ENCODE measurements at places on chromosomes 16 and 17.
A peak's percentile ranks its signal among the peaks of the same experiment; 100 is the strongest.

DNA sequence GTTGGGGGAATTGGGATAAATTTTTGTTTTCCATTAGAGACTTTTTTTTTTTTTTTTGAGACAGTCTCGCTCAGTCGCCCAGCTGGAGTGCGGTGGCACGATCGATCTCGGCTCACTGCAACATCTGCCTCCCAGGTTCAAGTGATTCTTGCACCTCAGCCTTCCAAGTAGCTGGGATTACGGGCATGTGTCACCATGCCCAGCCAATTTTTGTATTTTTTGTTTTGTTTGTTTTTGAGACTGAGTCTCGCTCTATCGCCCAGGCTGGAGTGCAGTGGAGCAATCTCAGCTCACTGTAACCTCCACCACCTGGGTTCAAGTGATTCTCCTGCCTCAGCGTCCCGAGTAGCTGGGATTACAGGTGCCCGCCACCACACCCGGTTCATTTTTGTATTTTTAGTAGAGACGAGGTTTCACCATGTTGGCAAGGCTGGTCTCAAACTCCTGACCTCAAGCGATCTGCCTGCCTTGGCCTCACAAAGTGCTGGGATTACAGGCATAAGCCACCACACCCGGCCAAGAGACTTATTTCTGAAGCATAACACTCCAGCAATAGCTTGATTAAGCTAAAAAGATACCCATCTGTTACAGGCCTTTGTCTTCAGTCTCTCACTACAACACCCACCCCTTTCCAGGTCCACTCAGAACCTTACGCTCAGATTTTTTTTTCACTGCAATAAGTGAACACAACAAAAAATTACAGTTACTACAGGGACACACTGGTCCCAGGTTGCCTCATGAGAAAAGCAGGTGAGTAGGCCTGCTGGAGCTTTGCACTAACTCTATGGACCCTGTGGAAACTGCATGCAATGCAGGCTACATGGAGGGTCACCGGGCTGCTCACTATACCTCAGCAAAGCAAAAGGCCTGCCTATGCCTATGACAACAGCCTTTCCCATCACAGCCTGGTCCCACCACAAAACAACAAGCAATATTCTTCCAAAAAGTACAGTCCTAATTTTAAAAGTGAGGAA is 34.6 kb downstream of the KANSL1 start:
- peak; percentile 60 for DNase-seq

GRCh38 chr16:4799171-4799855 is 3.1 kb downstream of the ROGDI start:
- DNase-seq: no peak

DNA sequence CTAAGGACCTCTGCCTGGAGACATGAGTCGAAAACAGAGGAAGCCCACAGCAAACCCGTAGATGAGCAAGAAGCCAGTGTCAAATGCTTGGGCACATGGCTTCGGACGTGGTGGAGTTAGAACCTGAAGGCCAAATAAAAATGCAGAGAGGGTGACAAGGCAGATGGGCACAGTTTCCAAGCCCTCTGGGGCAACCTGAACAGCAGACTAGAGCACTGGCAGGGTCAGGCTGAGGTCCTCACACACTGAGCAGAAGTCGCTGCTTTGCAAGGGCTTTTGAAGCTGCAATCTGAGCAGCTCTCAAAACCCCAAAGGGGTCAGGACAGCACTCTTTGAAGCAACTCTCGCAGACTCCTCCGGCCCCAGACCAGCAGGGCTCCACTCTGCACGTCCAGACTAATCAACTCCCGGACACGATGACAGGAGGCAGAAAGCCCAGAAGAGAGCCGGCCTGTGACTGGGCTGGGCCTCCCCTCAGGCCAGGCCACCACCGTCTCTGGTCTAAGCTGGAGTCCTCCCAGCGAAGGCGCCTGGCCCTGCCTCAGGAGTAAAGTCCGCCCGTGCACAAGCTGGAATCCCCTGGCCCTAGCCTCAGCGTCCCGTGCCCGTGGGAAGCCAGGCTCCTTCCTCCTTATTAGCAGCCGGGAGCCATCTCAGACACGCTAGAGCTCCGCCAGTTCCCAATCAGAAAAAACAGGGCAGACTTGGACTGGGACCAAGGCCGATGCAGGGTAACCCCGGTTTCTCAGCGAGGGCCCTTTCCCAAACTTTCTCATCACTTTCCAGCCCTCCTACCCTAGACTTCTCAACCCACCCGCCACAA is 924 bp downstream of the SMARCD2 start:
- DNase-seq: peak; percentile 56

DNA sequence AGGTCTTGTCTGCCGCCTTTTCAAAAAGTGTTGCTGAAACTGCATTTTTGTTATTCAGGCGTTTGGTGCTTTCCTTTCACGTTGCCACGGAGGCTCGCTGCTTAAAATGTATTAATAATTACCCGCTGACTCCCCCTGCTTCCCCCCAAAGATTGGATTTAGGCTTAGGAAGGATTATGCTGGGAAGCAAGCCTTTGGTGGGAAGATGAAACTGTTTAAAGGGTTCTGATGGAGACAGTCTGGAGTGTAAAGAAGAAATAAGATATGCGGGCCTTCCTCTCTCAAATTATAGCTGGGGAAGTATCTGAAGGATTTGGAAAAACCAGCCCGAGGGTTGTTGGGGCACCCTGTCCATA is 1.1 kb downstream of the KSR1 start:
- no peak for DNase-seq

DNA sequence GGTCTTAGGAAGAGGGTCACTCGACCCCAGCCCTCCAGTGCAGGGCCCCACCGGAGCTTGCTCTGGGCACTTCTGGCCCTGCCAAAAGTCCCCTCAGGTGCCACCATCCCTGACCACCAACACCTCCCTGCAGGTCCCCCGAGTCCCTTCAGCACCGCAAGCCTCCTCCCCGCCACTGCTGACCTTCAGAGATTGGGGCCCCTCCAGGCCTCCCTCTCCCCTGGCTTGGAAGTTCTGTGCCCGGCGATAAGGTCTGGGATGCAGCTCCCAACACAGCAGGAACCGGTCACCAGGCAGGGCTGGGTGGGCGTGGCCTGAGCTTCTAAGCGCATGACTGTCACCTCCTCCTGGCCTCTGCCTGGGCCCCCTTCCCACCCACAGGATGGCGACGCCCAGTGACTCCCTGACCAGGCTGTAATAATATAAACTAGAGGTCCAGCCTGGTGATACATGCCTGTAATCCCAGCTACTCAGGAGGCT is 11.2 kb downstream of the PIEZO1 start:
- peak; percentile 43 for DNase-seq

GRCh38 chr17:58756246-58757161 is 850 bp downstream of the PPM1E start:
- DNase-seq: no peak

Data from thyroid gland (tissue), 4 donors.